ENCODE measurements at places on chromosomes 2 and 18.

DNA sequence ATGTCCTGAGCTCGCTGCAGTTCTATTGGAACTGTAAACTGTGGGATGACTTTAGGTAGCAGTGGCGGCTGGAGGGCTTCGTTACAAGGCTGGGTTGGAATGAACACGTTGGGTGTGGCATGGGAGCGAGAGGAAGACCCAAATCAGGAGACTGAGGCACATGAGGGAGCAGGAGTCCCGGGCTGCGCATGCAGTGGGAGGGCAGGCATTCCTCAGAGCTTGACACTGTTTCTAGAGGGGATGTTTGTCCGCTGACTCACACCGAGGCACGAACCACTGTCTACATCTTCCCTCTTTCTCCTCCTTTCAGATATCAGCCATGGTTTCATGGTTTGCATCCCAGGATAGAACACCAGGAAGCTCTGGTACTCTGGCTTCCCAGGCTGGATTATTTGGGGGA is 40.6 kb upstream of the LAMA1 start:
- DNase-seq = no peak

DNA sequence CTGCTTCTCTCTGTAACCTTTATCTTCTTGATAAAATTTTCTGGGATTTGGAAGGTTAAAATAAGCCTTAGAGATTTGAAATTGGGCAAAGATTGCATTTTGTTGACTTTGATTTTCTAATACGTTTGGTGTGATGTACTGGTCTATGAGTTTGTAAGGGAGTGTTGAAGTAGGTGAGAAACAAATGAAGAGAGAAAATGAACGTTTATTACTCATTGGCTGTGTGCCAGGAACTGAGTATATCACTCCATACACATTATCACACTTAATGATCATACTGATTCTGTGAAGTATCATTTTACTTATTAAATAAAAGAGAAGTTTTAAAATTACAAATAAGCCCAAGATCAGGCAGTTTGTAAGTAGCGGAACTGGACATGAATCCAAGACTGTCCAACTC is 795.1 kb upstream of the ZEB2 start:
- DNase-seq = no peak

DNA sequence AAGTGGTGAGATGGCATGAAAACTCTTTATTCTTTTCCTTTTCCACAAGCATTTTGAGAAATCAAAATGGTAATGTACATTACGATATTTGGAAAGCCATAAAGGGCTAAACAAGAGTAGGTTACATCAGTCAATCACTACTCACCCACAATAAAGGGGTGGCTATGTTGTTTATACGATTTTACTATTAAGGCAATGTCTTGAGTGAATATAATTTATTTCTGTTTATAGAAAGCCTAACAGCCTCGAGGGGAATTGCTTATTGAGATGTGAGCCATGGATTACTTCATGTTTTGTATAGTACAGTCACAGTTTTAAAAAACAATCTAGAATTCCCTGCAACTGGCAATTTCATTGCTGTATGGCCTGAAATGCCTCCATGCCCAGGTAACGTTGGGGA is 237.5 kb upstream of the RBBP8 start:
- DNase-seq = no peak

GRCh38 chr18:36692921-36693332 is 135.9 kb downstream of the TPGS2 start:
- DNase-seq = no peak

DNA sequence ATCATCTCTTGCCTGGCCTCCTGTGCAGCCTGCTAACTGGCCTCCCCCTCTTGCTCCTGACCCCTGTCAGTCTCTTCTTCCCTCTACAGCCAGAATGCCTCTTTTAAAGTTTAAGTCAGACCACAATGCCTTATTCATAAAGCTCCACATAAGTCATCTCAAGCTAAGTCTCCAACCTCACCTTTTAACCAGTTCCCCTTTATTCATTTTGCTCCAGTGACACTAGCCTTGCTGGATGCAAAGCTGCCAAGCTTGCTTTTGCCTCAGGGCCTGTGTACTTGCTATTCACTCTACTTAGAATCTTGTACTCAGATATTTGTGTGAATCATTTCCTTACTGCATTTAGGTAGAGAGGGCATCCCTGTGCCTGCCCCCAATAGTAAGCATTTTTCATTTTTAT is 180.9 kb downstream of the PDE1A start:
- DNase-seq = no peak

DNA sequence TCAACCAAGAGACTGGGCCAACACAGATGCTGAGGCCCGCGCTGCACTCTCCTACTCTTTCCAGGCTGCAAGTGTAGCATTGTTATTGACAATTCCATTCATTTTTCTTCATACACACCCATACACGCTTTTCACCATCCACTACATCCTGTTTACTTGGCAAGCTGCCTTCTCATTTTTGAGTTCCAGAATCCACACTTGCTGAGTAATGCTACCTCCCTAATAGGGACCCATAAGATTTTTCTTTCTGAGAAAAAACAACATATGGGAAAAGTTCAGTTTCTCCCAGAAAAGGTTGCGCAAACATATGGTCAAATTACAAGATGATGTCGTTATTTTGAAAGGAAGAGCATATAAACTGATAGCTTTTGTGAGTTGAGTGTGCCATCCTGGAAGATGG is 3.3 kb upstream of the NETO1 start:
- no peak for DNase-seq

DNA sequence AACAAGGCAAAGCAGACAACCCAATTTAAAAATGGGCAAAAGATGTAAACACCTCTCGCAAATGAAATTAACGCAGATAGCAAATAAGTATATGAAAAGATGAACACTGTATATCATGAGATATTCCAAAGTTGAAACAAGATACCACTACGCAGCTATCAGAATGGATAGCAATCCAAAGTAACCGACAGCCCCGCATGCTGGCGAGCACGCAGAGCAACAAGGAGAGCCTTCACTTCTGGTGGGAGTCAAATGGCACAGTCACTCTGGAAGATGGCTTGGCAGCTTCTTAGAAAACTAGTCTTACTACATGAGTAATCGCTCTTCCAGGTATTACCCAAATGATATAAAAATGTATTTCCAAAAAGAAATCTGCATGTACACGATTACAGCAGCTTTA is 1.4 kb downstream of the NDUFA10 start:
- no peak for DNase-seq

GRCh38 chr2:123695426-123695825 is 329.7 kb upstream of the CNTNAP5 start:
- DNase-seq = no peak

DNA sequence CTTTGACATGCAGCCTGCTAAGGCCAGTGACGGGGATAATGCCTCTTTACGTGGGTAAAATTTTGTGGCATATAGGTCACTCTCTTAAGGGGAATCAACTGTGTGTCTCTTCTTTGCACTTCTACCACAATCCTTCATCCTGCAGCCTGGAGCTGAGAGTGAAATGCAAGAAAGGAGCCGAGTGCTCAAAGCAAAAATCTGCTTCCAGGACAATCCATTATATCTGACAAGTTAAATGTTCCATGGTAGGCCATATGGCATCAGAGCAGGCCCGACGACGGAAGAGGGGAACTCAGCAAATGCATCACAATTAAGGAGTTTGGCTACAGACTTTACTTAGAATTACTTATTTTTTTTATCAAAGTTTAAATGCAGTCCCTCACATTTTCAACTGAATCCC is 171.2 kb downstream of the TCF4 start:
- DNase-seq = no peak

DNA sequence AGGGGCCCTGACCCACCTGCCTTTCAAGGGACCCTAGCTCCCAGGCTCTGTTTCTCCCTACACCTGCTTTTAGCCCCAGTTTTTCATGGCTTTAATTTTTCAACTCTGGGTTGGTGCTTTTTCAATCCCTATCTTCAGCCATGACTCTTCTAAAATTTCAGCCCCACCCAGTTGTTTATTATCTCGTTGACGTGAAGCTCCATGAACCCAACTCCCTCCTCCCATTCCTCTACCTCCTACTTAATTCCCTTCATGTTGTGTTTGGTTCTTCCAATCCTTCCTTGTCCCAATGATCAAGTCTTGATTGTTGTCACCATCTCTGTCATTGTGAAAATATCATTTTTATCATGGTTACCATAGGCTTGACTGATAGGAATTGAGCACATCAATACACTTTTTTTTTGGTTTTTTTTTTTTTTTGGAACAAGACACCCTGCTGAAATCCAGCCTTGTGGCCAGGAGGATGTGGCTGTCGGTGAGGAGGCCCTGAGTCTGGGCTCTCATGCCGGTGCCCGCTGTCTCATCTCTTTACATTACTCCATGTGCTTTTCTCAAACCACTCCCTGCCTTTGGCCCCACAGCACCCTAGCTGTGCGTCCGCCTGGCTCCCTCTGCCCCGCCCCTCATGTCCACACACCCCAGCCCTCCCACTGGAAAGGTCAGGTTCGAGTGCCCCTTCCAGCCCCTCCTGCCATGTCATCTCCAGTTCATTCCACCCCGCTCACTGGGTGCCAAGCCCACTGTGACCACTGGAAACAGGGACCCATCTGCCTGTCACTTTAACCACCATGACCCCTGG is 39.3 kb downstream of the NAPG start:
- DNase-seq = no peak

GRCh38 chr2:168529900-168530561 is 74.0 kb downstream of the CERS6 start:
- DNase-seq = no peak

GRCh38 chr2:176865336-176865735 is 347.3 kb upstream of the HNRNPA3 start:
- no peak for DNase-seq

DNA sequence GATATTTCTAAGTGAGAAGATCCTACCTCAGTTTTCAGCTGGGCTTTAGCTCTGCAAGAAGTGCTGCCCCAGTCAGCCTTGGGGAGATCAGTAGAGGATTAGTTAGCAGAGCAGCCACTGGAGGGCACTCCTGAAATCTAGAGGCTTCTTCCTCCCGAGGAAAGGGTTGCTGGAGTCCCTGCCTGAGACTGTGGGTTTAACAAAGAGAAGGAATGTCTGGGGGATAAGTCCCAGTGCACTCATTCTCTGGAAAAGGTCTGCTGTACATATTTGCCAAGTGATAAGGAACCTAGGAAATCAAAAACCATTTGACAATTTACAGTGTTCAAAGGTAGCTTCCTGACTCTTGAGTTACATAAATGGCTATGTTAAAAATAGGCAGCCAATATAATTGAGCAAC is 207.2 kb downstream of the SLC8A1 start:
- DNase-seq = no peak

DNA sequence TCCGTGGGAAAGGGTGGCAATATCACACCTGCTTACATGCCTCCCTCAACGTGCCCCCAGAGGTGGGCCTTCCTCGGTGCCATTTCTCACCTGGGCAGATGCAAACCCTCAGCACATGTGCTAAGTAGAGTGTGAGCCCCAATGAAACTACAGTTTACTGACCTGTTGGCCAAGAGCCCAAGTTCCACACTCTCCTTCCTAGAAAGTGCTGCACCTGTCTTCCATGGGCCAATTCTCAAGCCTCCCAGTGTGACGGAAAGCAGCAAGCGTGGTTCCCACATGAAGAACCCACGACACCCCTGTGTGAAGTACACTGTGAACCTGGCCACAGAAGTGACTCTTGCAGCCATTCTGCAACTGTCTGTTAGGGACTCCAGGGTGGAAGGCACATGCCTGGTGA is 73.7 kb downstream of the UXS1 start:
- DNase-seq = no peak

- no peak for DNase-seq
These were observed 1.3 kb downstream of the GBX2 start for GRCh38 chr2:236166796-236167296.

DNA sequence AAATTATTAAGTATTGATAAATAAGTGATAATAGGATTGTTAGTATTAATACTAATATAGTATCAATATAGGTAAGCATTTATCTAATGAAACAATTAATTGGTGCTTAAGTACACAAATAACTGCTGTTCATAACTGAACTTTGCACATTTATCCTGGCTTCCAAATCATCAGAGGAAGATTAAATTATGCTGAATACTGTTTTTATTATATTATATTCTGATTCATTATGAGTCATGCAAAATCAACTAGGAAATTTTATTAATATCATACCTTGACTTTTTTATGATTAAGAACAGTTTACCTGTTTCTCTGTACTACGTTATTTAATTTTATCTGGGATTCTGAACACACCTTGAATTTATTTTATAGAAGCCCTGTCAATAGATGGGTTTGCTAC is 42.6 kb downstream of the FAP start:
- DNase-seq = no peak

- DNase-seq = no peak
These were observed 9.6 kb upstream of the SCN9A start for GRCh38 chr2:166385313-166385712.

DNA sequence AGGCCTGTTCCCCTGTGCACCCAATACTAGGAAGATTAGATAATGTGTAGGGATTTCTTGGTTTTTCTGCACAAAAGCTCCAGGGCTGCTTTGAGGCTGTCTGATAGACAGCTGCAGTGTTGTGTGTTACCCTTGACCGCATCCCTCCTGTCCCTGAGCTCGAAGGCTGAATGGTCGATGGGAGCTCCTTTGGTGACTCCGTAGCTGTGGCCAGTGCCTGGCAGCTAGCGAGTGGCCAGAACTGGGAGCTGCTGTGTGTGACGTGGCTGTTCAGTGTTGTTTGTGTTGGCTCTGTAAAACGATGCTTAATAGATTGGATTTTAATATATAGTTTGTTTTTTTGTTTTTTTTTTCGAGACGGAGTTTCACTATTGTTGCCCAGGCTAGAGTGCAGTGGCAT is 170.0 kb downstream of the AGAP1 start:
- no peak for DNase-seq

- DNase-seq = no peak
These were observed 283.2 kb downstream of the SOX11 start for GRCh38 chr2:5975401-5975800.

GRCh38 chr2:74522516-74522915 is 3.5 kb downstream of the DQX1 start:
- no peak for DNase-seq

GRCh38 chr2:68411397-68412126 is 46.5 kb downstream of the PLEK start:
- DNase-seq = no peak

- DNase-seq = no peak
These were observed 103.8 kb downstream of the TMEFF2 start for GRCh38 chr2:192090911-192091310.

GRCh38 chr2:241665731-241666440 is 20.7 kb downstream of the DTYMK start:
- no peak for DNase-seq

DNA sequence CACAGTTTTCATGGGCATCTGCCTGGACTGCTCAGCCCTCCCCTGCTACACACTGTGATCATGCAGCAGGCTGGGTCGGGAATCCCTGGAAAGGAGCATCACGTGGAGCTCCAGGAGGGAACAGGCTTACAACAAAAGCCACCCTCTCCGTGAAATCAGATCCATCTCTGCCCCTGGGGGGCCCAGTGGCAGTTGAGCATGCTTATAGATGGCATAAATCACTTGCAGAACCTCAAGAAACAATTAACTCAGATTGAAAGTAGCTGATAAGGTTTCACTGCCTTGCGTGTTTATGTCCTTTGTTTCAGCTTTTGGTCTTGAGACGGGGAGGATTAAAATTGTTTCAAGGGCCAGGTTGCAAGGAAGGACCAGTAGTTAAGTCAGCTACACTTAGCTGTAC is 354.8 kb upstream of the MEIS1 start:
- no peak for DNase-seq
